ENCODE measurements at places on chromosomes 7 and 10.

GRCh38 chr10:90847436-90847835 is 10.4 kb downstream of the HTR7 start:
- peak; percentile 75 for DNase-seq

GRCh38 chr10:101709359-101710058 is 14.5 kb upstream of the FBXW4 start:
- DNase-seq = no peak

- no peak for DNase-seq
Observed at GRCh38 chr10:130935128-130935439, 376.4 kb downstream of the TCERG1L start.

DNA sequence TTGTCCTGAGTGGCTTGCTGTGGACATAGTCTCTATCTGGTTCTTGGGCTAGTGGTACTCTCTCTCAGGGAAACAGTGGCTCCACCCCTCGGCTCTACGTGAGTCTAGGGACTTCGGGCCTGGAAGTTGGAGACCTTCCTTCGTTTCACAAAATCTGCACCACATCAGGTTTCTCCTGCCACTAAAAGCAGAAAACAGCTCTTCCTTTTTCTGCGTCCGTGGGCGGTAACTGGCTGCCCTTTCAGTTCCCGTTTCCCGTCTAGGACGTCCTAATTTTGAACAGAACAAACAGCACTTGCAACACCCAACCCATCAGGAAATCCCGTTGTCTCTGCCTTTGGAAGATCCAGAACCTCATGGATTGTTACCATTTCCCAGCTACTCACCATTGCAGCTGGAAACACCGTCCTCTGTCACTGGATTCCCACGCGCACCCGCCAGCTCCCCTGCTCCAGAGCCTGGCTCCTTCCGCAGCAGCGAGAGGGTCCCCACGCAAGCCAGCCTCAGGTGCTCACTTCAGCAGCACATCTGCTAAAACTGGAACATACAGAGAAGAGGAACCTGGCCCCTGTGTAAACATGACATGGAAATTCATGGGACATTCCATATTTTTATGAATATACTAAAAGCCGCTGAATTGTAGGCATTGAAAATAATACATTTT is 311.4 kb upstream of the AKR1E2 start:
- no peak for DNase-seq

- DNase-seq = no peak
Observed at GRCh38 chr10:117783698-117784395, 241.3 kb downstream of the EMX2 start.

GRCh38 chr7:1211611-1212010 is 21.1 kb upstream of the UNCX start:
- no peak for DNase-seq

- DNase-seq = no peak
Observed at GRCh38 chr7:100722480-100723212, 2.4 kb downstream of the EPO start.

GRCh38 chr10:7301006-7301778 is 109.6 kb downstream of the SFMBT2 start:
- no peak for DNase-seq

- no peak for DNase-seq
Observed at GRCh38 chr10:100318207-100318606, 11.8 kb downstream of the PKD2L1 start.

DNA sequence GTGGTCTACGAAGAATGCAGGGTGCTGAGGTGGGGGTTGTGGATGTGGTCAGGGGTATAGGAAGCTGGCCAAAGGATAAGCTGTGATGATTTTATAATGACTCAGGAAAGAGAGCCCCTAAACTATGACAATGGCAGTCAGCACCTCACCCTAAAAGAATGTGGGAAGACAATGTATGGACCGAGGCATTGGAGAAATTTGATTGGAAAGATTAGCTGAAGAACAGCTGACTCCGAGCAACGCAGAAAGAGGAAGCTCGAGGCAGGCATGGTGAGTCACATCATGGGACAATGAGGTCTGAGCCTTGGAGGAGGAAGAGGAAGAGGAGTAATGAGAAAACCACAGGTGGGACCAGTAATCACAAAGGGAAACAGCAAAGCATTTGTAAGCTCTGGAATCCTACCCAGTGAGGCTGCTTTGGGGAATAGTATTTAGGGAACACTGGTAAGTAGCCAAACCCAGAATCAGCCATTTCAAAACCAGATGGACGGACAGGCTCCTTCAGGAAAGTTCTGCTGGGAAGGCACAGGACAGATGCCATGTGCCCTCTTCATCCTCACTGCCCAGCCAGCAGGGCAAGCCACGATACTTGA is 295.4 kb downstream of the PRPF18 start:
- peak; percentile 90 for DNase-seq

- DNase-seq = no peak
Observed at GRCh38 chr10:129123428-129123827, 343.6 kb upstream of the MGMT start.

DNA sequence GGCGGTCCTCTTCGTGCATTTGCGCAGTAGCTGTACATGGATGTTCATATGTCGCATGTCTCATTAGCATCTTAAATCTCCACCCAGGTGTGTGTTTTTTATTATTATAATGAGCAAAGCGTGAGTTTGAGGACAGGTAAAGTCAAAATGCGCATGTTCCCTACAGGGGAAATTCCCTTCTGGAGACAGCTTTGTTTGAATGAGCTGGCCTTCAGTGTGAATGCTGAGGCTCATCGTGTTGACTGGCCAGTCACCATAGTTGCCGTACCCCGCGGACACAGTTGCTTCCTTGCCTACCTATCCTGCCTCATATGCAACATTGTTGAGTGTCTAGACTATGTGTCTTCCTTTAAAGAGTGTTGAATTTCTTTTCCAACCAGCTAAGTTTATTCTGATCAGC is 13.6 kb downstream of the LYZL1 start:
- no peak for DNase-seq

- no peak for DNase-seq
Observed at GRCh38 chr10:50395851-50396250, 144.5 kb upstream of the ASAH2 start.

DNA sequence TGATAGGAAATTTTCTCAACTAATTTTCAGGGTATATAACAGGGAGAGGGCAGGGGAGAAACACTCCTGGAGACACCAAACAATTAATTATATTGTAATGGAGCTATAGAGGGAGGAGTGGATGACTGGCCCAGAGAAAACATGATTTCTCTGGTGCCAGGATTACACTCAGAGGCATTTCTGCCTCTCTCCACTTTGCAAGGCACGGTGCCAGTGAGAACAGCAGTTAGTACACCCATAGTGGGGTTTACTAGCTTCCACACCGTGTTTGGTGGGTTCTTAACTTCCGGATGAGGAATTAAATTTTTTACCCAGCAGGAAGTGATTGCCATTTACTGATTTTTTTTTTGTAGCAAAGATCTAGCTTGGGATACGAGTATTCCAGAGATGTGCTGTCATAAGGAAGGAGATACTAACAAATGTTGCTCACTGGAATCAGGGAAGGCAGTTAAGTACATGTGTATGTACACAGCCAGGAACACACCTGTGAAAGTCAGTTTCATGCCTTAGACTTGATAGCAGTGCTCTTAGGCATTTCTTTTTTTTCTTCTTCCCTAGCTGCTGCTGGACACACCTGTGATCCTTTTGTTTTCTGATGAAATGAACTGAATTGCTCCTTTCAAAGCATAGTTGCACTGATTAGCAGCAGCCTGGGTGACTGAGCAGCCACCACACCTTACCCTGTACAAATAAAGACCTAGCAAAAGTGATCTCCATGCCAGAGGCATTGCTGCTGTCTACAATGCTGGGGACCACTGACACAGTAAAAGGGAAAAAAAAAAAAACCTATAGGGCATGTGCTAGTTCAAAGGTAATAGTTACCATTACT is 58.1 kb downstream of the POLL start:
- DNase-seq = peak; percentile 4

- no peak for DNase-seq
Observed at GRCh38 chr7:120180221-120180620, 92.8 kb upstream of the KCND2 start.

DNA sequence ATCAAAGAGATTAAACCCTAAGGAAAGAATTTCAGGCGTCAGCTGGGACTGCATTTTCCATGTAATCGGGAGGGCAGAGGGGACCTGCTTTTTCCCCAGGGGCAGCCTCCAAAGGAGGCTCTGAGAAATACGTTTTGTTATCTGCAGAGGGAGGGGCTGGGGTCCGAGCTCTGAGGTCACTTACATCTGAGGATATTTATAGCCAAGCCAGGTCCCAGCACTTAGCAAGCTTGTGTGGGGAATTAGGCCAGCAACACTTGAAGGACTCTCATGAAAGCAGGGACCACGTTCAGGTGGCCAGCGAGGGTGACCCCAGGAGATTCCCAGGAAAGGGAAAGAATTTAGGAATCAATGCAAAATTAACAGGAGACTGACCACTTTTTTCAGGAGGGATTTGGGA is 20.6 kb upstream of the GDI2 start:
- no peak for DNase-seq

- no peak for DNase-seq
Observed at GRCh38 chr10:24930427-24930826, 22.0 kb downstream of the PRTFDC1 start.

DNA sequence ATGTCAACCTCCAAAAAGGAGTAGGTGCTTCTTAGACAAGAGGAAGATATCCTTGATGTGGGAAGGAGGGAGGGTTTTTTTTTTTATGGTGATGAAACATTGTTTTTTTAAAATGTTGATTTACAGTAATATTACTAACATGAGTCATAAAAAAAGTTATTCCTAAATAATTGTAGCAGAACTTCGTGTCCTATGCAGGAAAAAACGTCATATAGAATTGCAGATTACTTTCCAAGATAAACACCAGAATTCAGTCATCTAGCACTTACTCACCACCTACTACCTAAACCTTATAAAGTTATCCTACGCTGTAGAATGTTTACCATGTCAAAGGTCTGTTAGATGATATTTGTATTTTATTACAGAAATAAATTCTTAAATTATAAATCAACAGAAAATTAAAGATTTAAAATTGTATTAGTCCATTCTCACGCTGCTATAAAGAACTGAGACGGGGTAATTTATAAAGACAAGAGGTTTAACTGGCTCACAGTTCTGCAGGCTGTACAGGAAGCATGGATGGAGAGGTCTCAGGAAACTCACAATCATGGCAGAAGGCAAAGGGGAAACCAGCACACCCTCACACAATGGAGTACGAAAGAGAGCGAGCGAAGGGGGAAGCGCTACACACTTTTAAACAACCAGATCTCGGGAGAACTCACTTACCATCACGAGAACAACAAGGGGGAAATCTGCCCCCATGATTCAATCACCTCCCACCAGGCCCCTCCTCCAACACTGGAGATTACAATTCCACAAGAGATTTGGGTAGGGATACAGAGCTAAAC is 105.2 kb upstream of the NEBL start:
- peak; percentile 94 for DNase-seq

- no peak for DNase-seq
Observed at GRCh38 chr7:86969865-86970264, 89.6 kb downstream of the ELAPOR2 start.

- no peak for DNase-seq
Observed at GRCh38 chr10:73485320-73485719, 10.5 kb downstream of the PPP3CB start.

DNA sequence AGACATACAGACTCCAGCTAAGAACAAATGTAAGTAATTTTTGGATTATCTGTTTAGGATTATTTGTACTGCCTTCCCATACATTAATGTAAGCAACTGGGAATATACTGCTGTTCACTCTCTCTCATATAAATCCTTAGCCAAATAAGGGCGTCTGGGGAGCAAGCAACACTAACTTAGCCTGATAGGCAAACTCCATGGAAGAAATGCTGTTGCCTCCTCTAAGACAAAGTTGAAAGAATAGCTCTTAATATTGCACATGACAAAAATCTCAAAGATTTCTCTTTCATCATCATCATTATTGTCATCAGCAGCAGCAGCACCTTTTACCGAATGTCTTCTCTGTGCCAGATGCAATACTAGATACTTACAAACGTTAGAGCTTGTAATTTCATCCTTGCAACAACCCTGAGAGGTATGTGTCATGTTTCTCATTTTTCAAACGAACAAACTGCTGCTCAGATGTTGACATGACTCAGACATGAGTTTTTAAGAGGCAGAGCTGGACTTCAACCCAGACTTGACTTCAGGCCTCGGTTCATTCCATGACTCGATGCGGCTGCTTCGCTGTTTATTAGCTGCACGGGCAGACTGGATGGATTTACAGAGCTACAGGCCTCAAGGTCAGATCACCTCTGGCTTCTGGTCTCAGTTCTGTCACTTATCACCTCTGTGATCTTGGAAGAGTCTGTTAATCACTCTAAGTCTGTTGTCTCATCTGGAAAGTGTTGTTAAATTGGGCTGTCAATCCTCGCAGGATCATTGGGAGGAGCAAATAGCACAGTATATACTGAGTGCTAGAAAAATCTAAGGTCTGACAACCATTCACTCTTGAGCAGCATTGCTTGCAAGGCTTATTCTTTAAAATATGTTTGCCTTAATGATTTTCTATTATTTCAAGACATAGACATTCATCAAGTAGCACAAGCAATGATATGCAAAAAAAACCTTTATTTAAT is 126.3 kb upstream of the CELF2 start:
- peak; percentile 93 for DNase-seq

DNA sequence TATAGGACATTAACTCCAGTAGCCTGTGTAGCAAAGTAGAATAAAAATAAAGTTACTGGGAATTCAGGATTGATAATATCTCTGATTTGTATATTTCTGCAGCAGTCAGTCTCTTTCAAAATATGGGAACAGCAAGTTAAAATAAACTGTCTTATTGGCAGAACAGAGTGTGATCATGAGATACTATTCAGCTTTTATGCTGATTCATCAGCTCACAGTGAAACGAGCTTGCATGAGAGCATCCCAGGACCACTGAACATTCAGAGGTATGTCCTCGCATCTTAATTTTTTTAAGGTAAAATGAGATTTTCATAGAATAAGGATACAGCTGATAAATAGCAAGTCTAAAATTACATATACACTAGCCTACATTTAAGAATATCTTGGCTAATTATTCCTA is 282.5 kb upstream of the MYO3A start:
- no peak for DNase-seq

- DNase-seq = no peak
Observed at GRCh38 chr7:70808876-70809275, 323.1 kb upstream of the GALNT17 start.

GRCh38 chr7:92881091-92881485 is 44.7 kb upstream of the CDK6 start:
- no peak for DNase-seq

- DNase-seq = no peak
Observed at GRCh38 chr10:80829562-80829961, 291.9 kb downstream of the SH2D4B start.

GRCh38 chr7:24334012-24334411 is 50.0 kb downstream of the NPY start:
- no peak for DNase-seq

DNA sequence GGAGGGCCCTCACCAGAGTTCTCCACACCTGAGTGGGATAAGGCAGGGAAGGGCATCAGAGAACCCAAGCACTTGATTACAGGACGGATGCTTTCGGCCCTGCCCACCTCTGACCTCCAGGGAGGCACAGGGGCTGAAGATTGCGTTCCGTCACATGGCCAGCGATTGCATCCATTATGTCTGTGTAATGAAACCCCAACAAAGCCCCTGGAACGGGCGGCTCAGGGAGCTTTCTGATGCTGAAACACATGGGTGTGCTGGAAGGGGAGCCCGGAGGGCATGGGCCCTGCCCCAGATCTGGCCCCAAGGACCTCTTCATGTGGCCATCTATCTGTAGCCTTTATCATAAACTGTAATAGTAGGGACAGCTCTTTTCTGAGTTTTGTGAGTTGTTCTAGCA is 117.2 kb downstream of the PTPN20 start:
- DNase-seq = no peak
